Activated naive CD4-positive, alpha-beta T cell (primary cell): ENCODE measurements at places on chromosomes 6 and 20.

GRCh38 chr20:3221398-3222226 is 12.3 kb downstream of the ITPA start:
- DNase-seq = no peak

- DNase-seq = no peak
Observed at GRCh38 chr20:51493346-51493791, 49.1 kb downstream of the NFATC2 start.

- no peak for DNase-seq
Observed at GRCh38 chr20:62678553-62678952, 30.1 kb upstream of the NTSR1 start.

DNA sequence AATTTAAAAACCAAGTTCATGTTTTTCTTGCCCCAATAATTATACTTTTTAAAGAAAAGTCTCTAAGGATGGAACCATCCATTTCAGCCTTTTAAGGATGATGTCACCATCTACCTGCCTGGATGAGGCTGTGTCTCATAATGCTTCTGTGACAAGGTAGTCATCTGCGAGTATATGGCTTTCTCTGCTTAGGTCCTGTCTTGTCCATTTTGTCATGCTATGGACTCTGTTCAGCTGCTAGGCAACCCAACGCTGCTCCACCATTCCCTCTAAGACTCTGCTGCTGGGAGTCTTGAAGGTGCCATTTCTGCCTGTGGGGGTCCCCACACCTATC is 459.8 kb upstream of the RUNX2 start:
- DNase-seq = no peak

- DNase-seq = no peak
Observed at GRCh38 chr6:99091985-99092384, 144.2 kb upstream of the FBXL4 start.

GRCh38 chr6:32192608-32193039 is at the start of gene GPSM3:
TSS of gene GPSM3 (minus strand) at chr6:32192643. CDS start at chr6:32192513, 130 bp downstream.
- DNase-seq = peak; percentile 46

GRCh38 chr6:120993929-120994572 is 340.2 kb downstream of the TBC1D32 start:
- no peak for DNase-seq

DNA sequence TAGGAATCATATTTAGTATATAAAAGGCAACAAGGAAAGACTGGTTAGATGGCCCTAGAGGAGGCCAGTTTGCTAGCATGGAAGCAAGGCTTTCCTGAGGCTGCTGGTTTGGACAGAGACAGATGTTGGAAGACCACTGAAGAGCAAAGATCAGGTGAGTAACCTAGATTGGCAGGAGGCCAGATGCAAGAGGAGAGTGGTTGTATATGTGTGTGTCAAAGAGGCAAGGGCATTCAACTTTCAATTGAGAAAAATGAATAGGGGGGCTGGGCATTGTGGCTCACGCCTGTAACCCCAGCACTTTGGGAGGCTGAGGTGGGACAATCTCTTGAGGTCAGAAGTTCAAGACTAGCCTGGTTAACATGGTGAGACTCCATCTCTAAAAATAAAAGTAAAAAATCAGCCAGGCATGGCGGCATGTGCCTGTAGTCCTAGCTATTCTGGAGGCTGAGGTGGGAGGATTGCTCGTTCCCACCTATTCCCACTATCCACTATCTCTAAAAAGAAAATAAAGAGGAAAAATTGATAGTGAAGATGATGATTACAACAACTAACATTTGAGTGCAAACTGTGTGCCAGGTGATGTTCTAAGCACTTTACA is 79.8 kb downstream of the PRDM1 start:
- DNase-seq = no peak

DNA sequence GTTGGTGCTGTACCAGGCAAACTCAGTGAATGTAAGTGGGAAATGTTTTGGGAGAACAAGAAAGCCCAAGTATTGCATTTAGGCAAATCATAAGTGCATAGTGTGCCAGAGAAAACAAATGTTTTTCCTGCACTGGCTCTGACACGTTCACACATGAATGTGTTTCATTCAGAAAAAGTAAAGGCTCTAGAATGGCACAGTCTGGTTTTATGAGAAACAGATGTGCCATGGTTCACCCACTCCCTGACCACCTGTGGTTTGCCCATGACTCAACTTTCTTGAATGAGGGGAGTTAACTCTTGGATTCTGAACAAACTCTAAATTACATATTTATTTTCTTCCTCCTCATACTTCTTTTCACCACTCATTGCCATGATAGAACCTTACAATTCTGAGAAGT is 126.9 kb downstream of the KCNQ5 start:
- no peak for DNase-seq

- DNase-seq = no peak
Observed at GRCh38 chr6:41688256-41688965, 47.0 kb downstream of the TFEB start.

DNA sequence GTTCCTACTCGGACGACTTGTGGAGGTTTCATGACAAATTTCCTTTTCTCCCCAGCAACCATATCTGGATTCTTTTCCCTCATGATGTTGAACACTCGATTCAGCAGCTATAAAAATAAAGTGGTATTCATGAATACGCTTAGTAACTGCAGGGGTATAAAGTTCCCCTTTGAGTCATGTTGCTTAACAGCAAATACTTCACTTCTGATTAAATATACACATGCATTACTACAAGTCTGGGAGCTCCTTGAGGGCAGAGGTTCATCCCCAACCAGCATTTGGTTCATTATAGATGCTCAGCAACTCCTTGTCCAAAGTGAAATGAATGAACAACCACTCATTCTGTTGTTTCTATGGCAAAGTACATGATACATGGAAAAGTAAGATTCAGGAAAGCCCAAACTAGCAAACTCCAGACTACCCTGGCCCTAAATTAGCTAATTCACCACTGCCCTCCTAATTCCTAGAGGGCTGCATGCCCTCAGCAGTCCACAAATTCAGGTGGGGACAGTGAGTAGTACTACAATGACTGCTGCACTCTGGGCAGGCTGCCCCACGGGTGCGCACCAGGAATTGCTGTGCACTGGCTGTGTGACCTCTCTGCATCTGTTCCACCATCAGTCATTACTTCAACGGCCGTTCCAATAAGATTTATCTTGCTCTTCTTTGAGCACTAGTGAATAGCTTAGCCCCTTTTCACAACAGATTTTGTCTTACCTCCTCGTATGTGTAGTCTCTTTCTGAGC is 15.2 kb downstream of the EIF2S2 start:
- no peak for DNase-seq

DNA sequence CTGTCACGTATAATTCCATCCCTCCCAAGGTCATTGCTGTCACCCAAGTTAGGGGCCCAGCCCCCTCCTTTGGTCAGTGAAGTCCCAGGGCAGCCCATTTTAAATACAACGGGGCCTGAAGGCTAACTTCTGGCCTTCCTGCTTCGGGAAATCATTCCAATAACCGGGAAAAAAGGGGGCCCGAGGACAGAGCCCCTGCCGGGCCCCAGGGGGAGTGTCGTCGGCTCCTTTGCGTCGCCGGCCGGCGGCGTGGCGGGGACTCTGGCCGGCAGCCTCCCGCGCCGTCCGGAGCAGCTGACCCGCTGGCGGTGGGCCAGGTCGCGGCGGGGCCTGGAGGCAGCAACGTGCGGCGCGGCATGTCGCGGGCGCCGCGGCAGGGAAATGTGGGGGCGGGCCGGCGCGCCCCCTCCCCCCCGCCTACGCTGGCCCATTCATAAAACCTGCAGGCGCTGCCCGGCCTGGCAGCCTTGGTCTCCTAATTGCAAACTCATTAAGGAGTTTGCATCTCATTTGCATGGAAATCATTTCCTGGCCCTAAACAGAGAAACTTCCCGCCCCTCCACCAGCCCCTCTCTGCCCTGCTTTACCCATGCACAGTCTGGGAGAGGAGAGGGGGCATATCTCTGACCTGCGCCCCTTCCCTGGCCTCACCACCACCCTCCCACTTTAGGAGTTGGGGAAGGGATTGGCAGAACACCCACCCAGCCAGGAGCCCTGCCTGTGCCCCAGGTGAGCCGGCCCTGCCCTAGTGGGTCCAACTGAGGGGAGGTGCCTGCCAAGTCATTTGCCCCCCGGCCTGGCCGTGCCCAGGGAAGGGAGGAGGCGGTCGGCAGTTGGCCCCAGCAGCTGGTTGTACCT is 50.7 kb downstream of the MRPL14 start:
- DNase-seq = no peak

DNA sequence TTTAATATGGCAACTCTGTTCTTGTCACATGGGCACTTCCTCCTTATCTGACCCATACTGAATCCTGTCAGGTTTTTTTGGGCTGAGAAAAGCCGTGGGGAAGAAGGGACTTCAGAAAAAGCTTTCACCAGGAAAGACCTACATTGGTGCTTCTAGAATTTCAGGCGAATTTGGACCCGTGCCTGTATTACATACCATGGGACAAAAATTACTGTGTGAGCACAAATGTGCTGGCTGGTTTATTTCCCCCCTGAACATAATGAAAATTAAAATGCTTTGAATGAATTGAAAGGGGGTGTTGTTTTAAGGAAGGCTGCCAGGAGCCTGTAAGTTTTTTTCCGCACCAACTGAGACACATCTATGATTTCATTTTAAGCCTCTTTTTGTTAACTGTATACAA is 29.6 kb downstream of the CAP2 start:
- DNase-seq = no peak
